ENCODE measurements at places on chromosomes 4 and X.

GRCh38 chrX:18360867-18361266, 6.4 kb upstream of the SCML2 start:
- DNase-seq: no peak

DNA sequence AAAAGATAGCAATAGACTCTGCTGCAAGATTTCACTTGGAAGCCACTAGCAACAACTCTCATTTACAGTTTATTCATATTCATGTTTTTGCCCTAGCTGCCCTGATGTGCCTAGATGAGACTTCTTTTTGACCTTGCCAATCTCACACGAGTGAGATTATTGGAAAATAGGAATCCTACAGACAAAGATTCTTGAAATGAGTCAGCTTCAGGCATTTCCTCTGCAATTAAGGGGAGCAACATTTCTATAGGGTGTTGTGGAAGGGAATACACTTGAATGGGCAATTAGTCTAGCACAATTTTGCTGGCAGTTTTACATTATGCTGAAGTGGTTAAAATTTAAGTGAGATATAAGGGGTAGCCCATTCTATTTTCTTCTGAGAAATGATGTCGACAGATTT, 217.0 kb upstream of the FAT4 start:
- DNase-seq: no peak

DNA sequence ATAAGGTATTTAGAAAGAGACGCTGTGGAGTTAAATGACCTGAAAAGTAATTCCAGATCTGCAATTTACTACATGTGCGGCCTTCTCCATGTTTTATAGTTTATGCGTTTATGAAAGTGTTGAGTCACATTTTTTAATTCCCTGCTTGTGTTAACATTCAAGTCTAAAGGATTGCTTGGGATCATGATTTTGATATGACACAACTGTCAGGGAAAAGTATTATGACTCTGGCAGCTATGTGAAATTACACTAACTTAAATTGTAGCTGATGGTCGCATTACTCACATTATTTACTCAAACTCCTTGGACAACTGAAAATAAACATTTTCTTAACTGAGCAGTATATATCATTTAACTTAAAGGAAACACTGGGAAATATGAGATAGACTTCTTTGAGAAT, 14.3 kb upstream of the GABRB1 start:
- no peak for DNase-seq

- DNase-seq: no peak
These were observed 638.9 kb downstream of the MID1IP1 start for GRCh38 chrX:39439906-39440798.

DNA sequence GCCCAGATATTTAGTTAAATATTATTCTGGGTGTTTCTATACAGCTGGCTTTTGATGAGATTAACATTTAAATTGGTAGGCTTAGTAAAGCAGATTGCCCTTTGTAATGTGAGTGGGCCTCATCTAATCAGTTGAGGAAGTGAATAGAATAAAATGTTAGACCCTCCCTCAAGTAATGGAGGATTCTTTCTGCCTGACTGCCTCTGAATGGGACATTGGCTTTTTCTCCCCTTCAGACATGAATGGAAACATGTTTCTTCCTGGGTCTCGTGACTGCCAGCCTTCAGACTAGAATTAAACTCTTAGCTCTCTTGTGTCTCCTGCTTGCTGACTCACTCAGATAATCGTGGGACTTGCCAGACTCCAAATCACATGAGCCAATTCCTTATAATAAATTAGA, 266.7 kb downstream of the INPP4B start:
- no peak for DNase-seq

- no peak for DNase-seq
These were observed 111.8 kb upstream of the RAP2C start for GRCh38 chrX:132331000-132331399.

- DNase-seq: no peak
These were observed 144.4 kb downstream of the TMA16 start for GRCh38 chr4:163638909-163639308.

DNA sequence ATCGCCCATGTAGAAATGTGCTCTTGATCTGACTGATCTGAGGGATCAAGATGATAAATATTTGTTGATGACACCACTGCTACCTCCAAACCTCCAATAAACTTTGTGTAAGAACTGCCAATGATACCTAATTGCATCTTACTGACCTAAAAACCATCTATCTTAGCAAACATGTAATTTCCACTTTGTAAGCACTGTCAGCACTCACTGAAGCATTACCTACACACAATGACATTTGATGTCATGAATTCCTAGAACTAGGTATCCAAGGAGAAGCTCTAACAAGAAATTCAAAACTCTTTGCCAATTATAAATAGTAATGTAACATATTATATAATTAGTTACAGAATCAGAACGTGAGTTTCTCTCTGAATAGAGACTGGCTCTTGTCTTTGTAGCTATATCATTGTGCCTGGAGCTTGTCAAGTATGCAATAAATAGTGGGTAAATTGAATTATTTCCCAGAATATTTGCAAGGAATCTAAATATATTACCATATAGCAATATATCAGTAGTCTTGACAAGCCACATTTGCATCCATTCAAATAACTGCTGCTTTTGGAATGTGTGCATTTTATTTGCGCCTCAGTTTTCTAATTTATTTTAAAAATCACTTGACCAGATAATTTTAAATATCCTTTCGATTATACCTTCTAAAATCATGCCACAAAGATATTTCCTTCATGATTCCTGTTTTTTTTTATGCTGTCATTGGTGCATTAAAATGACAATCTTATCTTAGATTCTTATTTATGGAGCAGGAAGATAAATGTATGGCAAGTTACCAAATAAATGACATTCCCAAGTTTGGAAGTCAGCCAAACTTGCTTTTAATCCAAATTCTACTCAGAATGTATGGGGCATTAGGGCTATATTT, 232.3 kb upstream of the NEIL3 start:
- no peak for DNase-seq

DNA sequence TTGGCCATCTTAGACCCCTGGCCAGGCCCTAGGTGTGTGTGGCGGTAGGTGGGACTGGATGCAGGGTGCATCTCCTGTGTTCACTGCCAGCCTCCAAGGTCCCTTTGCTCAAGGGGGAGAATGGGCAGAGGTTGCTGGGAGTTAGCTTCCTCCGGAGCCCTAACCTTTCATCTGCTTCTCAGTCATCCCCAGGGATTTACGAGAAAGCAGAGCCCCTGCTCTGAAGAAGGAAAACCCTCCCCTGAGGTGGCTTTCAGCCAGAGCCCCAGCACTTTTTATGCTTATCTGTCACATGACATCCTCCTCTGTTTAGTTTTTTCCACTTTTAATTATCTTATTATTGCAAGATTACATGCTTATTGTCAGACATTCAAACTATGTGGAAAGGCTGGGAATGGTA, 44.9 kb upstream of the DDX3X start:
- no peak for DNase-seq

DNA sequence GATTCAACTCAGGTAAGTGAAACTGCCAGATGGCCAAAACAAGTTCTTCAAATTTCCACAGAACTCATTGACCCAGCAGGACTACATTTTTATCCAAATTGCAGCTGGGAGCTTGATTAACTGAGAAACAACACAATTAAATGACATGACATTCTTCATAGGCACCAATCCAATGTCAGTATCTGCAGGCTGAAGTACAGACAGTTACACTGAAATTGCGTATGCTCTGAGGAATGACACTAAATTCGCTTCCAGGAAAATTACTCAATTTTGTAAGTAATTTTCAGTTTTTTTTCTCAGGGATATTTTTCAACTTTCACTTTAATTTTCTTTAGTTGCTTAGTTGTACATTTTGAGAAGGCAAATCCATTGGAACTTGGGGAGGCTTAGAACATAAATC, 4.5 kb downstream of the C1GALT1C1 start:
- no peak for DNase-seq

- no peak for DNase-seq
These were observed 7.7 kb upstream of the GABRE start for GRCh38 chrX:151982222-151982621.

DNA sequence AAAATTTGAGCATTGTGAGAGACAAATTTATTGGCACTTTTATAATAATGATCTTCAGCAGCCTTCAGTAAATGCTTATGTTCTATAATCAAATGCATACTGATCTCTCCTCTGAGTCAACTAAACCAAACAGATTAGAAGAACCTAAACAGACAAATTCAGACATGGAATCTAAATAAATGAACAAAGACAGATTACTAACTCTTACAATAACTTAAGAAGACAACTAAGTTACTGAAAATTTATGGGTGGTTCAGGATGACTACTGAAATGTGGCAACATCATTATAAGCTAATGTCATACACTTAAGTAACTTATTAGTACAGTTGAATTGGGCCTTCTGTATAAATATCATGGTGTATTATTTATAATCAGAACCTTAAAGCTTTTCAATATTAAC, 127.3 kb downstream of the NEK1 start:
- no peak for DNase-seq

DNA sequence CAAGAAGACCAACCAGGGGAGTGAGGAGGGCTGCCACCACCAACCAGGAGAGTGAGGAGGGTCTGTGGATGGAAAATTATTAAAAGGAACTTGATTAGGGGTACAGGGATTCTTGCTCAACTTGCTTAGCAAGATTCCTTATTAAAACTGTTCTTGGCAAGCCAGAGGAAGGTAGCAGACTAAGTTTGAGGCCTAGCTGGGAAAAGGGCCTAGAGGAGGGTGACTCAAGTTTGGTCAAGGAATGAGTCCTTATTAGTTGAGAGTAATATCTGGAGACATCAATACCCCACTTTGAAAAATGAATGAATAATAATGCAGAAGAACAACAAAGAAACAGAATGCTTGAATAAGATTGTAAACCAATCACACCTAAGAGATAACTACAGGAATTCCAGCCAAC, 612.4 kb upstream of the ZFP42 start:
- no peak for DNase-seq

DNA sequence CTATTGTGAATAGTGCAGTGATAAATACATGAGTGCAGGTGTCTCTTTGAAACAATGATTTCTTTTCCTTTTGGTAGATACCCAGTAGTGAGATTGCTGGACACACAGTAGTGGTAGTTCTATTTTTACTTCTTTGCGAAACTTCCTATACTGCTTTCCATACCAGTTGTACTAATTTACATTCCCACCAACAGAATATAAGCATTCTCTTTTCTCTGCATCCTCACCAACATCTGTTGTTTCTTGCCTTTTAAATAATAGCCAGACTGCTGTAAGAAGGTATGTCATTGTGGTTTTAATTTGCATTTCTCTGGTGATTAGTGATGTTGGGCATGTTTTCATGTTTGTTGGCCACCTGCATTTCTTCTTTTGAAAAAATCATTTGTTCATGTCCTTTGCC, 105.9 kb downstream of the COL4A6 start:
- DNase-seq: no peak

DNA sequence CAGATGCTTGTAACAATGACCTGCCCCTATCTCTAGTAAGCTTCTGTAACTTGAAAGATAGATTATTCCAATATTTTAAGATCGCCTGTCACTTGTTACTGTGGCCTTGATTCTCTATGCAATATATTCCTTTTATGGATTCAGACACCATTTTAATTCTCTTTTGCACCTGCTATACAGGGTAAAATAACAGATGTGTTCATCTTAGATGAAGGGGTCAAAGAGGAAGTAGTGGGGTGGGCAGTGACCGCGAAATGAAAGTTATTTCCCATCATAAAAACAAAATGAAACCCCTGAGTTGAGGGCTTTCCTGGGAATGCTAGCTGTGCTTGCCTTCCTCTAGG, 175.9 kb downstream of the TSPAN5 start:
- DNase-seq: no peak

DNA sequence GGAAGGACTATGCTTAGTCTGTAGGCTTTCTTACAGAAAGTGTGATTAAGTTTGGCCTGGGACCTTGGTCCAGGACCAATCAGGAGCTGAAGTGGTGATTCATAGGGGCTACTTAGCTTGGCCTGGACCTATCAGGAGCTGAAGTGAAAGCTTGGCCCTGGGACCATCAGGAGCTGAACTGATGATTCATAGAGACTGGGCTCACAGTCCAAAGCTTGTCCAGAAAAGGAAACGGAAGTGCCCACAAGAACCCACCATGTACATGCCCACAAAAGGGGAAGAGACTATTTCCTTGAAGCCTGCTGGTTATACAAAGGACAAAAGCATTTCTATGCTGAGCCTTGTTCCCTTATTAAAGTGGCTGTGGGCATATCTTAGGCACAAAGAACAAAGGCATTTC, 12.6 kb downstream of the TENT5D start:
- no peak for DNase-seq

GRCh38 chr4:157999723-158000122, 173.1 kb downstream of the GASK1B start:
- no peak for DNase-seq

GRCh38 chr4:137955595-137955994, 286.6 kb downstream of the SLC7A11 start:
- DNase-seq: no peak

- DNase-seq: no peak
These were observed 518 bp downstream of the ARMCX1 start for GRCh38 chrX:101550751-101551379.

GRCh38 chr4:148017801-148018200, 285.9 kb downstream of the ARHGAP10 start:
- DNase-seq: no peak

DNA sequence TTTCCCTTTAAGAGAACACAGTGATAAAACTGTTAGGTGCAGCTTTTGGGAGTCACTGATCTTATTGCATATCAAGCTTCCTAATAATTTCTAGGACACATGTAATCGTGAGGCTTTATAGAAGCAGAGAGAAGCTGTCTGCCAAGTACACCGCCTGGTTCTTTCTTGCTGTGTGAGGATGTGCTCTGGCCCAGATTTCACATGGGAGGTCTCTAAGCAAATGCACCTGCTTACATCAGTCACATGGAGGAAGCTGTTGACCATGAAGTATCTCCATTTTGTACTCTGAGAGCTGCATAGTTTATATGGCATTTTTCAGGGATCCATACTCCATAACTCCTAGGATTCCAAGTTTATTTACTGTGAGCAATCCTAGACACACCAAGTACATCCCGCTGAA, 37.1 kb downstream of the RGS12 start:
- no peak for DNase-seq

DNA sequence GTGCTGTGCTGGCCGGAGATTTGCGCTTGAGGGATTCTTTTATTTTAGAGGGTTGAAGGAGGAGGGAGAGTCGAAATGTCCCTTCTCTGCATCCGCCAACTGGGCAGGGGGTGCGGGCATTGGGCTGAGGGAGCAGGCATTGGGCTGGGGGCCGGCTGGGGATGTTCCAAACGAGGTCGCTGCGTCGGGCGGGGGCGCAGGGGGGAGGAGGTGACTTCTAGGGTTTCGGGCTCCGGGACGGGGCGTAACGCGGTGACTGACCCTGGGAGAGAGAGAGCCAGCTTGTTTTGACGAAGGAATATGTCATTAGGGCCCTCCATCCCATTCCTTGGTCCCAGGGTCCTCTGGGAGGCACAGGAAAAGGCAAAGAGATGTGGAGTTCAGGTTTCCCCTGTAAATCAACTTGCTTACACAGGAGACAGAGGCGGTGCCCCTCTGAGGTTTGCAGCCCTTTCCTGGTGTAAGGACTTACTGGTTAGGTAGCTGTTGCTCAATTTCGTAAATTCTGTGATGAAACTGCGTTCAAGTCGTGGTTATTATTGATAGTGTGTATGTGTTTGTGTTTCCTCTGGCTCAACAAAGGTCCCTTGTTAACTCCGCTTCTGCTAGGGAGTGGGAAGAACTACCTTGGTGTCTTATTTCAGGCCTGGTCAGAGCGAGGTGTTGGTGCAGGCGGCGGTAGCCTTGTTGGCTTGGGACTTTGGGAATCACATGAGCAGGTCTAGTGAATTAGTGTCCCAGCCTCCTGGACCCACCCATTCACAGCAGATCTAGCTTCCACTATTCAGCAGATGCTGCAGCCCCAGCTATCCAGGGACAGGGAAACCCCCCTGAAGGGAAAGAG, 716 bp downstream of the FHIP1A start:
- DNase-seq: no peak

Data from nucleus accumbens (tissue), 56 donors.